NCI-H82 (cell line): ENCODE measurements at places on chromosomes 16 and 17.

GRCh38 chr17:41067281-41067680 lies 1.6 kb upstream of the KRTAP2-4 start:
- no peak for DNase-seq

DNA sequence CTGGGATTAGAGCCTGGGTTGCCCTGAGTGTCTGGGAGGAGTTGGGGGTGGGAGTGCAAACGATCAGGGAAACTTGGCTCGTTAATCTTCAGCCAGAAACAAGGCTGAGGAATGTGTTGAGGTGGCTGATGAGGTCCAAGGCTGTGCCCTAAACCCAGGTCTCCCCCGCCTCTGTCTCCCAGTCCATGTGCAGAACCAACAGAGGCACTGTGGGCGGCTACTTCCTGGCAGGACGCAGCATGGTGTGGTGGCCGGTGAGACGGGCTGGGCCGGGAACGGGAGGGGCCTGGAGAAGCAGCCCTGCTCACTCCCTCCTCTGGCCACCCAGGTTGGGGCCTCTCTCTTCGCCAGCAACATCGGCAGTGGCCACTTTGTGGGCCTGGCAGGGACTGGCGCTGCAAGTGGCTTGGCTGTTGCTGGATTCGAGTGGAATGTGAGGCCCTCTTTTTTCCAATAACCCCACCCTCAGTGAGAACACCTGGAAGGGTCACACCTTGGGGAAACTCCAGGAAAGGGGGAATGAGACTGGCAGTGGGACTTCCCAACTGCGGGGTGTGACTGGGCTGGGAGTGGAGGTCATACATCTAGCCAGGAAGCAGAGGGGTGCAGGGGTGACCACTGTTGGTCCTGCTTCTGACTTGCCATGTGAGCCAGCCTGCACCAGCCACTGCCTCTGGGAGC lies 1.7 kb downstream of the SLC5A2 start:
- DNase-seq, result no peak

DNA sequence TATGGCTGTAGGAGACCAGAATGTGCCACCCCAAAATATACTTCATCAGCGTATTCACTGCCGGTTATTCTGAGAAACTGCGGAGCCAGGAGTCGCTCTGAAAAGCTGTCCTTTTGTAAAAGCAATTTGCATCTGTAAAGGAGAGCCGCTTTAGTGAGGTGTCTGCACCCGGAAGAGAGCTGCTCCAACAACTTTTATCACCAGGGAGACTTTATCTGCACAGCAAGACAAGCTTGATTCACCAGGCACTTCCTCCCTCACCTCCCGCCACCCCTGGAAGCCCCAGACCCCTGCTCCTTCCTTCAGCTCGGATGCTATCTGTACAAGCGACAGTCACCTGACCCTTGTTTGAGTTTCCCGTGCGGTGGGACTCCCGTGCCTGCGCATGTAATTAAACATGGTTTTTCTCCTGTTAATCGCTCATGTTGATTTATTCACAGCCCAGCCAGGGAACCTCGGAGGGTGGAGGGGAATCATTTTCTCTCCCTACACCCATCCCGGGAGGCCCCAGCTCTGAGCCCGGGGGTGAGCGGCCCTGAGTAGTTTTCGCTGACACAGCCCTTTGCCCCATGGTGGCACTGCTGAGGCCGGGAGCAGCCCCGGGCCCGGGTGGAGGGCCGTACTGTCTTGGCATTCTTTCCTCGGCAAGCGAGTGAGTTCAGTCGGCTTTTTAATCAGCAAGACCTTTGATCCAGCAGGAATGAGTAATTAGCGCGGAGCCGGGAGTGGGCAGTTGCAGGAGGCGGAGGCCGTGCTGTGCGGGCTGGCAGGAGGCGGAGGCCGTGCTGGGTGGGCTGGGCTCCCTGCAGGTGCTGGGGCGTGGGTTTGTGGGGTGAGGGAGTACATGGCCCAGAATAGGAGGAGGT lies 222.7 kb upstream of the CIBAR2 start:
- DNase-seq, result no peak

- peak; percentile 50 for DNase-seq
These were observed 660 bp downstream of the RBBP6 start for GRCh38 chr16:24539850-24540601.

DNA sequence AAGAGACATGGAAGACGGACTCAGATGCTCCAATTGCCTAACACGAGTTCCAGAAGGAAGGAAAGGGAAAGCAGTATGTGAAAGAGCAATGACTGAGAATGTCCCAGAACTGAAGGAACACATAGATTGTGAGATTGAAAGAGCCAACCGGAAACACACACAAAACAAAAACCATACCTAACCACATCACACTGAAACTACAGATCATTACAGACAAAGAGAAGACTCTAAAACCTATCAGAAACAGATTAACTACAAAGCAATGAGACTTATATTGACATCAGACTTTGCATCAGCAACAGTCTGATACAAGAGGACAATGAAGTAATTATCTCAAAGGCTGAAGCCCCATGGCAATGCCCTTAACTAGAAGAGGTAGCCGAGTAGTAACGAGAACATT lies 45.6 kb upstream of the CLEC18B start:
- no peak for DNase-seq

GRCh38 chr16:90015586-90016338 lies 3.5 kb downstream of the DBNDD1 start:
- no peak for DNase-seq

GRCh38 chr17:18139949-18140348 lies 31.4 kb downstream of the MYO15A start:
- no peak for DNase-seq

- peak; percentile 97 for DNase-seq
These were observed at the start of gene IGF2BP1 for GRCh38 chr17:48997103-48997826. IGF2BP1 (plus strand) TSS chr17:48997385; CDS start chr17:48997746, 361 bp downstream.

DNA sequence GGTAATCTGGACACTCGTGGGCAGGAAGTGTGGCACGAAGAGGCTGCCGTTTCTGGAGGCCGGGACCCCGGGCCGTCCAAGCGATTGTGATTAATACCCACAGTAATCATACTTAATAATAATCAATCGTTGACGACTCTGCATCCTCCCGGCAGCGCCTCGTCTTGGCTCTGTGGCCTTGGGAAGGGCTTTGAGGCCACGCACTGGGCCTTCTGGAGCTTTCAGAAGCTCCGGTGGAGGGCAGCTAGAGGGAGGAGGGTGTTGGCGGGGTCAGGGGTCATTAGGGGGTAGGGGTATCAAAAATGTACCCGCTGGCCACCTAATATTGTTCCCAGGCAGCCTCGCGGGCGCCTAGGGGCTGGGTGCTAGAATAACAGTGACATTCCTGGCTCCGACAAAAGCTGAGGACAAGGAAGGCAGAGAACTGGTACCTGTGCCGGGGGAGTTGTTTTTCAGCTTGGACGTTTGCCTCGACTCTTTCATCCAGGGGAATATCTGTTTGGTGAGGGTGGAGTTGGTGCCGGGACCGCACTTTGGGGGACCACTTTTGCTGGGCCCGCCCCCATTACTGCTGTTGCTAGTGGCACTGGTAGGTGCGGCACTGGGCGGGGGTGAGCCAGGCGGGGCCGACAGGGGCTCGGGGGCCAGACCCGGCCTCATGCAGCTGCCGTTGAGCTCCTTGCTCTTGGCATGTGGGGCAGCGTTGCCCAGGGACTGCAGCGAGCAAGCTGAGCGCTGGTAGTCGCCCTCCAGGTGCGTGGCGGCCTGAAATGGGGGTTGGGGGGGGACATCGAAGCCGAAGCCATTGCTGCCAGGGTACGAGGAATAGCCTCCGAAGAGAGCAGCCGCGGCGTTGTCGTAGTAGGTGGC lies 6.9 kb upstream of the HOXB2 start:
- DNase-seq, result no peak

DNA sequence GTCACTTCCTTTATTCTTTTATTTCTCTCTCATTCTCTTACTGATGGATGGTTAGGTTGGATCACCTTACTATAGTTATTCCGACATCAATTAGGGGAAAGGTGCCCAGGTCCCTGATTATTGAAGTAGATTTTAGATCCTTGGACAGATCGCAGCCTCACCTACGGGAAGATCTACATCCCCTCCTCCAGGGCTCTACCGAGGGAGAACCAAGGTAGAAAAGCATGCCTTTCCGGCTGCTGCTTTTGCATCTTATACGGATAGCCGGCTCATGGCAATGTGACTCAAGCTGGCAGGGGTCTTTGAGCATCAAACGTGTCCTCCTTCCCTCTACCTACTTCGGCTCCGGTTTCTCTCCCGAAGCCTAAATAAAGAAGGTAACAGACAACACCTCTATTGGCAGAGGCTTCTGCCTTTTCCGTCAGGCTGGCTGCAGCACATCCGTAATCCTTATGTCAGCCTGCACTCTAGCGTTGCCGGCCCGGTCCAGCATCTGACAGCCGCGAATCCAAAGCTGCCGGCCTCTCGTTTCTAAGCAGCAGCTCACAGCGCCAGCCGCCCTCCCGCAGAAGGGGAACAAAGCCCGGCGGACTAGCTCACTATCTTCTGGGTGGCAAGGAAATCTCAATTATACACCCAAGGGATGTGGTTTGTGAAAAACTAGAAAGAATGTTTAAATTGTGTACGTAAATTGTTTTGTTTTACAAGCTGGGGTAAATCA lies 46.9 kb downstream of the IRX6 start:
- peak; percentile 58 for DNase-seq

DNA sequence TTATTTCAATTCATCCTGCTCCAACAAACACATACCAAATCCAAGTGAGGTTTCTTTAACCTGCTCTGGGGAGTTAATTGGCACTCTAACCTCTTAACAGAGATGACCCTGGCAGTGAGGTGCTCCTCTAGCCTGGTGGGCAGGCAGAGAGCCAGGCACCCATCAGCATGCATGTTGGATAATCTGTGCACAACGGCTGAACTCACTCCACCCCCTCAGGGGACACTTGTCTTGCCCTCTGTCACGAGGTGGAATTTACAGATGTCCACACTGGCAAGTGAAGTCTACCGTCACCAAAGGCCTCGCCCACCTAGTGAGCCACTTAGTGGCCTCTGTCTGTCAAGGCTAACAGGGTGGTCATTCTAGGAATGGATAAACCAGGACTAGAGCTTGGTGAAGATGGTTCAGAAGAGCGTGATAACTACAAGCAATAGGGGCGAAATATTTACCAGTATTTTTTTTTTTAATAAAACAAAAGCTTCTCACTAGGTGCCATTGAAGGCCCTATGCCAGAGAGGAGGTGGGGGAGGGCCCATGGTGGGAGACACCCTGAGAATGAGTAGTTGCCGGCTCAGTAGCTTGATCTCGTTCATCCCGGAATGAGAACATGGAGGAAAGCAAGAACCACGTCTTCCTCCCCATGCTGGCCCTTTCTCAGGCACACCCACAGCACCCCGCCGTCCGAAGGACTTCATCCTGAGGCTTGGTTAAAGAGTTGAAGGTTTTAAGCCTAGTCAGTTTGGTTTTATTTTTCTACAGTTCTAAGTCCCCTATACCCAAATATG lies 25.2 kb downstream of the PLD6 start:
- no peak for DNase-seq

DNA sequence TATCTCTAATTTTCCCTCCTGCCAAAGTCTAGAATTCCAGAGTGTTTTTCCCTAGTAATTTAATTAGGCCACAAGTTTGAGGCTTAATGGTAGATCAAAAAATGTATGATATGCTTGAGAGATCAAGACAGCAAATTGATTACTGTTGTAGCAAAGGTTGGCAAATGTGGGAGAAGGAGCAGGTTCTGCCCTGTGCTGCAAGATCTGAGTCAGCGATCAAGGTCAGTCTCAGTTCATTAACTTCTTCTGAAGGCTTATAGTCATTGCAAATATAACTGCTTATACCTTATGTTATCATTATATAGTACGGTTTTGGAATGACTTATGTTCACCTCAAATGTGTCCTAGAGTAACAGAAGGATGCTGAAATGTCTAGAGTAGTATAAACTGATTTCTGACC lies 231.1 kb upstream of the TBX2 start:
- DNase-seq, result no peak

- DNase-seq, result no peak
These were observed 266.7 kb downstream of the ENGASE start for GRCh38 chr17:79341222-79341780.

GRCh38 chr16:2016407-2016922 lies 3.1 kb upstream of the NPW start:
- peak; percentile 63 for DNase-seq

GRCh38 chr17:74212209-74212912 lies 1.0 kb upstream of the TTYH2 start:
- DNase-seq, result peak; percentile 58

DNA sequence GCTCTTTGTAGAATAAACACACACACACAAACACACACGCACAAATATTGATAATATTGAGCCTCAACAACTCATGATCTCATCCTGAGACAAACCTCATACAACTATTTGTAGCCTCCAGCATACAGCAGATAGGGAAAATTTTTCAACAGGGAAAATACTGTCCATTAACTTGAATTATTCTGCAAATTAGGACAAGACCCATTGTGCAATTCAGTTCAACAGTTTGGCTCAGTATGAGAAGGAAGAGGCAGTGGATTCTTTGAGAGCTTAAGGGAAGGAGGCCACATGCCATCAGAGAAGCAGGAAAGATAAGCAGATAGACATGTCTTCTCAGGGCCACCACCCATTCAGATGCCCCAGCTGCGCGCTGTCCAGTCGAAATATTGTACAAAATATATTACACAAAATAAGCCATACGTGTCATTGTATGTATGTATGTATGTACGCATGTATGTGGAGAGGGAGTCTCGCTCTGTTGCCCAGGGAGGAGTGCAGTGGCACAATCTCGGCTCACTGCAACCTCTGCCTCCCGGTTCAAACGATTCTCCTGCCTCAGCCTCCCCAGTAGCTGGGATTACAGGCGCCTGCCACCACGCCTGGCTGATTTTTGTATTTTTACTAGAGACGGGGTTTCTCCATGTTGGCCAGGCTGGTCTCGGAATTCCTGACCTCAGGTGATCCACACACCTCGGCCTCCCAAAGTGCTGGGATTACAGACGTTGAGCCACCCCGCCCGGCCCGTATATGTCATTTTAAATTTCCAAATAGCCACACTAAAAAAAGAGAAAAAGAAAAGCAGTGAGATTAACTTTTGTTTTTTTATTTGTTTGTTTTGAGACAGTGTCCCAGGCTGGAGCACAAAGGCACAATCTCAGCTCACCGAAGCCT lies 1.8 kb downstream of the ZC3H7A start:
- peak; percentile 7 for DNase-seq

- DNase-seq, result no peak
These were observed 18.5 kb downstream of the KCTD5 start for GRCh38 chr16:2700786-2701185.

GRCh38 chr16:31201582-31202413 lies 762 bp downstream of the PYCARD start:
- peak; percentile 14 for DNase-seq

DNA sequence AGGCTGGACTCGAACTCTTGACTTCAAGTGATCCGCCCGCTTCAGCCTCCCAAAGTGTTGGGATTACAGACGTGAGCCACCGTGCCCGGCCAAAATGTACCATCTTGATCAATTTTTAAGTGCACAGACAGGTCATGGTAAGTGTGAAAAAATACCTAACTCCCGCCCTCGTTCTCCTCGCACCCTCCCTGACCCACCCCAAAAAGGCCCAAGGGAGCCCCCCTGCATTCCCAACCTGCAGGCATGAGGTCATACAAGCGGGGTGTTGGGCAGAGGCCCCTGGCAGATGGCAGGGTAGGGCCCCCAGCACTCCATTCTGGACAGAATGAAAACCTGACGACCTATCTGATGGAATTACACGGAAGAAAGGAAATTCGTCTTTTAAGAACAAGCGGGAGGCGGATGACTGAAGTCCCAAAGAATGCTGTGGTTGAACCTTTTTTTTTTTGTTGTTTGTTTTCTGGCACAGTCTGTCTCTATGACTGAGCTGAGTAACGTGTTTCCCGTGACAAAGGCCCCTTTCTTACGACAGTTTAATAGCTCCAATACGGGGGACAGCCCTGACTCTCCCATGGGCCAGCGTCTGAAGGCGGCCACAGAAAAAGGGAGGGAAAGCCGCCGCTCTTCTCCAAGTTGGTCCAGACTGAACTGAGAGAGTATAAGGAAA lies 376.4 kb downstream of the SLC39A11 start:
- no peak for DNase-seq
